ENCODE measurements at places on chromosomes 5 and 9.

GRCh38 chr9:119005162-119005561 is 364.1 kb downstream of the BRINP1 start:
- no peak for DNase-seq

DNA sequence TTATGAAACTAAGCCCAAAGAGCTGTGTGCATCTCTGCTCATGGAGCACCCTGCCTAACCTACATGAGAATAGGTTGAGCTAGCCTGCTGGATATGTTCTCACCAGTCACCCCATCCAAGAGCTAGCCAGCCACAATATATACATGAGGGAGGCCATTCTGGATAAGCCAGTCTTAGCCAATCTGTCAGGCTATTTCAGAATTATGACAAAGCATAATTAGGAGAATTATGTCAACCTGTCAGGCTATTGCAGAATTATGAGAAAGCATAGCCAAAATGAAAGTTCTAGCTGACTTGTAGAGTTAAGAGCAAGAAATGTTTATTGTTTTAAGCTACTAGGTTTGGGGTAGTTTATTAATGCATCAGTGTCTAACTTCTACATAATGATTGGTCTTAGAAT is 189.8 kb downstream of the WDR70 start:
- DNase-seq = no peak

DNA sequence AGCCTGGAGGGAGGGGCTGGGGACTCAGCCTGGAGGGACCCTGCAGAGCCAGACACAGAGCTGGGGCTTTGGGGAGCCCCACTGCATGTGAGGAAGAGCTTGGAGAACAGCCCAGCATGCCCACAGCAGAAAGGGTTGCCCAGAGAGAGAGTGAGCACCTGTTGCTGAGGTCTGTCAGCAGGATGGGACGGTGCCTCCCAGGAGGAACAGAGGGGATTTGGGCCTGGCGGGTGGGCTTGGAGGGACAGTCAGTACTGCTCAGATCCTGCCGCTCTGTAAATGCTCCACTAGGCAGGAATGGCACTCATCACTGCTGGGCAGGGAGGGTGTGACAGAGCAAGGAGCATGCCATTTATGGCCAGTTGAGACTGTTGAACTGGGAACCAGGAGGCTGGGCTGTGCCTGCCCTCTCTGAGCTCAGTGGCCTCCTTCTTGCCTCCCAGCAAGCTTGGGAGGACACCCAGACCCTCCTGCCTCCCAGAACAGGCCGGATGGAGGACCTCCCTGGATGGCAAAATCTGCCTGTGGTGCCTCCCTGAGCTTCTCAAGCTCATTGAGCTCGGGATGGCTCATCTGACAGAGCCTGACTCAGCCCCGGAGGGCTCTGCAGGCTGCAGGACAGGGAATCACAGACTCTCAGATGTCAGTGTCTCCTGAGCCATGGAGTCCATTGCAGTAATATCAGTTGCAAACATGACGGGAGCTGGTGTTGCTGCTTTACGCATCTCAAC is 786 bp upstream of the HRCT1 start:
- DNase-seq = no peak

DNA sequence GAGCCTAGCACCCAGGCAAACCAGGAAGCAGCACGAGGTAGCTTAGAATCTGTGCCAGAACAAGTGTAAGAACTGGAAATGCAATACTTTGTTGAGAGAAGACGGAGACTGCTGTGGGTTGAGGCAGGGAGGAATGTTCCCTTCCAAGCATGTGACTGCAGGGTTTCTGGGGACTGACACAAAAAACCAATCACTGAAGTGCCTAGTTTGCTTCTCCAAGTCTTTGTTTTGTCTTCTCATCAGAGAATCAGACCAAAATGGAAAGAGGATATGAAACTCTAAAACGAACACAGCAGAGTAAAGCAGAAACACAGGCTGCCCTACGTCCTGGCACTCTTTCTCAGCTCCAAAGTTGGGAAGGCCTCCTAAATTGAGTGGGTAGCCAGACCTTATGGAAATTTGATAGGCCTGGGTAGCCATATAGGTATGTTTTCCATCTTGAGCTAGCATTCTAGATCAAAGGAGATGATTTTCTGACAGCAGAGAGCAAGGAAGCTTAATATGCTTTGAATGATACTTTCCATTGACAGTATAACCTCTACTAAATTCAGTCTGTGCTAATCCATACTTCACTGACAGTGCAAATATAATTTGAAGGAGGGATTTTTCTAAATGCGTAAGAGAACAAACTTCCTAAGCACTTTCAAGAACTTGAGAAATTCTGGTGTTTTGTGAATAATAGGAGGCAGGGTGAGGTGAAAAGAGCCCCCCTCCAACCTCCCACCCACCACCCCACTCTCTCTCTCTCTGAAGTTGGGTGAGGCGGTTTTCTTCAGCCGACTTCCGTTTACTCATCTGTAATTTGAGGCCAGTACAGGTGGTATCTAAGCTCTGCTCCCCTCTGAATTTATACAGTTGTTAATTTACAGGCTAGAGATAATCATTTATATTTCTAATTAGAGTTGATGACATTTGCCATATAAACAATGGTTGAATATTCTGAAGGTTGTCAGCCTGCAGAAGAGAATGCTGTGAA is 5.5 kb downstream of the ADRB2 start:
- no peak for DNase-seq

GRCh38 chr9:91291866-91292265 is 69.9 kb downstream of the AUH start:
- no peak for DNase-seq

DNA sequence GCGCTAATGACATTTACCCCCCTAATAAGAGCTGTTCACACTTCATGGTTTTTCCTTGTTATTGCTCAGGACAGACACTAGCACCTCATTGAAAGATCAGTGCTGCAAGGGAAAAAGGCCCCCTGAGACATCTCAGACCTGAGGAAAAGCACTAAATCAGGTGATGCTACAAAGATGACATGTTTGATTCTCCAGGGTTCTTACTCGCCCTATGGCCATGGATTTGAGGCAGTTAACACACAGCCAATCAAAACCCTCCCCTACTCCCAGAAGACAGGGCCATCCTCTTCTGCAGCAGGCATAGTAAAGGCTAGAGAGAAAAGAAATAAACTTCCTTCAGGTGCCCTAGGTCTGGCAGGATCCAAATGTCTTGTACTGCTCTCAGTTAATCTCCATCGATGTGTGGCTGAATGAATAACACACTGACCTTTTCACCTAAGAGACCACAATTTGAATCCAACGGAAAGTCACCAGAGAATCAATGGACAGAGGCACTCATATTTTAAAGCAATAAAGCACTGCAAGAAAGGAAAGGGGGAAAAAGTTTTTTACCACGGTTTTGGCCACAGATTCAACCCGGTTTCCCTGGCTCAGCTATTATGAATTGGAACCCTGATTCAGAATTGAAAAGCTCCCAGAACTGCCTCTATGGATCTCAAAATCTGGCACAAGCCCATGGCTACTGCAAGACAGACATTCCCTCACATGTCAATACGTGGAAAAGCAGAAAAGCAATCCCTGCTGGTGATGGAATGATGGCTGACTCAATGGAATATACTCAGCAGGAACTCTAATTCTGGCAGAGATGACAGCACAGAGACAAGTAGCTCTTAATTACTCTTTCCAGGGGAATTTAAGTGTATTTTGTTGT is 329.5 kb downstream of the BNC2 start:
- no peak for DNase-seq

DNA sequence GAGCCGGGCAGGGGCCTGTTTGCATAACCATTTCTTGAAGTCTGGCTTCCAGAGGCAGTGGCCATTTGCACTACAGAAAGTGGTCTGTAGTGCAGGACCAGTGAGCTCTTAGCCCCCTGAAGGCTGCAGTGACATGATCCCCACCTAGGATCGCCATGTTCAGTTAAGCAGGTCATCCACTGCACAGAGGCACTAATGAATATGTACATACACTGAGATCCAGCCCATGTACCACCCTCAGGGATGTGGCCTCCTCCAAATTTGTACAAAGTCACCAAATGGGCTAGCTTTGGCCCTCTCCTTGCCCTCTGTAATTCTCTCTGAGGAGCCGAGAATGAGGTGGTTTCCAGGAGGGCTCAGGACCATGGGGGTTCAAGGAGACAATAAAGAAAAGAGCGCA is 8.3 kb upstream of the SUSD3 start:
- no peak for DNase-seq

DNA sequence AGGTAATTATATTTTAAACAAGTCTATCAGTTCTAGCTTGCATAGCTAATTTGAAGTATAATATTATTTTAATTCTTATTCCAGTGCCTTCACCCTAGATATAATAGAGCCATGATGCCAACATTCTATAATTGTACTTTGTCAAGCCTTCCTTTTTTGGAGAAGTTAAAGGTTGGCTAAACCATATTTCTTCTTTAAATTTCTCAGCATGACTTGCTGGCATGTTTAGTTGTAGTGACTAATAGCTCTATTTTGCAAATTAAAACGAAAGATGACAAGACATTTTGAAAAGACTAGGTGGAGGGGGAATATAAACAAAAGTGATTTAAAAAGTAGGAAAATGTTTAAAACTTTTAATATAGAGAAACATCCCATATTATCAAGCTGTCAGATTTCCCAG is 400.7 kb downstream of the PSAT1 start:
- DNase-seq = no peak

- DNase-seq = no peak
Observed at GRCh38 chr9:136247947-136248637, 2.5 kb upstream of the QSOX2 start.

- DNase-seq = no peak
Observed at GRCh38 chr9:101418518-101419430, 16.8 kb downstream of the ALDOB start.

- no peak for DNase-seq
Observed at GRCh38 chr5:132471944-132472343, 18.6 kb downstream of the IRF1 start.

- DNase-seq = no peak
Observed at GRCh38 chr5:149216496-149216895, 55.2 kb upstream of the AFAP1L1 start.

DNA sequence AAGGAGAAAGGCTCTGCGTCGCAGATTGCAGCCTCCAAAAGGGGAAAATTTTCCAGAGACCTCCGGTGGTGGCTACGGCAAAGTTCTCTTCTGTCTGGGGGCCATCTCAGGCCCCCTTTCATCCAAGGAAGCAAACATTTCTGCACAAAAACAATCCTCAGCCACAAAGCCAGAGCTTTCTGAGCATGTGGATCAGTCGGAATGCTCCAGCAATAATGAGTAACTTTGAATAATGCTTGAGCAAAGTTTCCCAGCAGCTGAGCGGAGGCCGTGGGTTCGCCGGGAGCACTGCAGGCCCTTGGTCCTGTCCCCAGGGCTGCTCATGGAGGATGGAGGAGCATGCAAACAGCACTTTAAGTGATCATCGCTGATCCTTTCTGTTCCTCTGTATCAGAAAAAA is 60.2 kb upstream of the UNC5A start:
- DNase-seq = no peak

GRCh38 chr5:40017135-40017534 is 592.4 kb upstream of the DAB2 start:
- DNase-seq = no peak

DNA sequence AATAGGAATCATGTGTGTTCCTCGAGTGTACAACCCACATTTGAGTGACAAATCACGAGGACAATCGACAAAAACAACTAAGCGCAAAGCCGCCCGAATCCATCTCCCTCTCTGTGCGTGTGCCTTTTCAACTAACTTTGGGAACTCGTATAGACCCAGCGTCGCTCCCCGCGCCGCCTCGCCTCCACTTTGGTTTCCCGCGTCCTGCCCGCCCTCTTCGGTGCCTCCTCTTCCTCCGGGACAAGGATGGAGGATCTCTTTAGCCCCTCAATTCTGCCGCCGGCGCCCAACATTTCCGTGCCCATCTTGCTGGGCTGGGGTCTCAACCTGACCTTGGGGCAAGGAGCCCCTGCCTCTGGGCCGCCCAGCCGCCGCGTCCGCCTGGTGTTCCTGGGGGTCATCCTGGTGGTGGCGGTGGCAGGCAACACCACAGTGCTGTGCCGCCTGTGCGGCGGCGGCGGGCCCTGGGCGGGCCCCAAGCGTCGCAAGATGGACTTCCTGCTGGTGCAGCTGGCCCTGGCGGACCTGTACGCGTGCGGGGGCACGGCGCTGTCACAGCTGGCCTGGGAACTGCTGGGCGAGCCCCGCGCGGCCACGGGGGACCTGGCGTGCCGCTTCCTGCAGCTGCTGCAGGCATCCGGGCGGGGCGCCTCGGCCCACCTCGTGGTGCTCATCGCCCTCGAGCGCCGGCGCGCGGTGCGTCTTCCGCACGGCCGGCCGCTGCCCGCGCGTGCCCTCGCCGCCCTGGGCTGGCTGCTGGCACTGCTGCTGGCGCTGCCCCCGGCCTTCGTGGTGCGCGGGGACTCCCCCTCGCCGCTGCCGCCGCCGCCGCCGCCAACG is at the start of gene GPR150:
Gene GPR150 (plus strand): TSS at position 58 of the 840 bp plus-strand sequence. CDS start 189 bp downstream, at position 247.
- DNase-seq = no peak

GRCh38 chr9:95047452-95048224 is 269.9 kb downstream of the FANCC start:
- no peak for DNase-seq

GRCh38 chr9:132973713-132974112 is 4.8 kb upstream of the GFI1B start:
- DNase-seq = no peak

- peak; percentile 86 for DNase-seq
Observed at GRCh38 chr9:84668196-84669012, 1.1 kb upstream of the NTRK2 start.

- DNase-seq = no peak
Observed at GRCh38 chr9:90331826-90332575, 310.6 kb downstream of the DIRAS2 start.

GRCh38 chr5:161846746-161847145 is 1.2 kb upstream of the GABRA1 start:
- DNase-seq = no peak

- no peak for DNase-seq
Observed at GRCh38 chr9:34518110-34518616, 4.6 kb downstream of the ENHO start.

- no peak for DNase-seq
Observed at GRCh38 chr9:112548836-112549595, 62.4 kb downstream of the KIAA1958 start.

- no peak for DNase-seq
Observed at GRCh38 chr5:3129252-3129651, 377.8 kb upstream of the IRX2 start.

DNA sequence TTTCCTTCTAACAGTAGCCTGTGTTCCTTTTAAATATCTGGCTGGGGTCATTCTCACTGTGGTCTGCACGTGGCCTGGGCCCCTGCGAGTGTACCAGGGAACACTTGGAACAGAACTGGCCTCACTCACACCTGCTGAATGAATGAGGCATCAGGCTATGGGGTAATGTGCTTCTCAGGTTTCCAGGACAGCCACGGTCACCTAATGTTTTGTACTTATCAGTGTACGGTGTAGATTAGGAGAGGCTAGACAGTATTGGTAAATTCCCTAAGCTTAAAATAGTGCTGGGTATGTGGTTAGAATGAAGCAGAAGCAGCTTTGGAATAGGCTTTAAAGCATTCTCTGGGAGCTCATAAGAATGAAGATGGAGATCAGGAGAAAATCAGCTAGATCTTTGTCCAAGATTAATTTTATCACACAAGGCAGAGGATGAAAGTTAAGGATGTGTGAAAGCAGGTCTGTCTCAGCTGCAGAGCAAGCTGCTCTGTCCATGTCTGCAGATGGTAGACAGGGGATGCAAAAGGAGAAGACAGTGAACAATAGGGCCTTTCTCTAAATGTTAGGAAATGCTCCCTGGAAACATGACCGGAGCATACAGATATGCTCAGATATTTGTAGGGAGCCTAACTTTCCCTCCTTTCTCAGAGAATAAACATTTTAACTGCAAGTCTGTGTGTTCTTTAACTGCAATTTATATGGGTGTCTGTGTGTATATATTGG is 267.5 kb downstream of the NR3C1 start:
- no peak for DNase-seq

All from NCI-H1930 (cell line).